ENCODE measurements at places on chromosomes 7 and 10. TPM values are rescaled to one million over a fixed set of nuclear protein-coding genes. Genes with fewer than 3 reads are reported as not detected.
A peak's percentile ranks its signal among the peaks of the same experiment; 100 is the strongest.

Gene ZNF853
- total RNA-seq, result 25.2 TPM

Gene NOS3
- total RNA-seq, result 14.5 TPM

Gene NPC1L1
- total RNA-seq, result not detected

Gene BAIAP2L1
- 1.1 TPM for total RNA-seq

Gene CELF2
- 63.2 TPM for total RNA-seq

Gene HTR5A
- total RNA-seq, result not detected

Gene SOSTDC1
- 2.1 TPM for total RNA-seq

Gene PCLO
- total RNA-seq, result 6.3 TPM

DNA sequence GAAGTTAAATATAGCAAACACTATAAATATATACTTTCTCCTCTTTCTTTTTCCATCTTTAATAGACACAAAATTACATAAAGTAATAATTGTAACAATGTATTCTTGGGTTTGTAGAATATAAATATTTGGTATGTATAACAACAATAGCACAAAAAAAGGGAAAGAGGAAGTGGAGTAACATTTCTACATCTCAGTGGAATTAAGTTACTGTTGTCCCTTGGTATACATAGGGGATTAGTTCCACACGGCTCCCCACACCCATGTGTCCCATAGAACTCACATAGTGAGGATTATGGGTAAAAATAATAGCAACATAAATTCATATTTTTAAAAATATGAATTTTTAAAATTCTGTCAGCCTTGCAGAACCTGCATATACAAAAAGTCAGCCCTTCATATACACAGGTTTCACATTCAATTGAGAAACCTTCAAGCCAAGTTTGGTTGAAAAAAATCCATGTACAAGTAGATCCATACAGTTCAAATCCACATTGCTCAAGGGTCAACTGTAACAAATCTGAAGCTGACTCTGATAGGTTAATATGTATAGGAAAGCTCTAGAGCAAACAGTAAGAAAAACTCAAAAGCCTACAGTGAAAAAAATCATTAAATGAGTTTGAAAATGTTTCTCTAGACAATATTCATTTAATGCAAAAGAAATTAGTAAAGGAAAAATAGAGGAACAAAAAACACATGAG, 92.4 kb downstream of the HYCC1 start:
- DNase-seq, result no peak

DNA sequence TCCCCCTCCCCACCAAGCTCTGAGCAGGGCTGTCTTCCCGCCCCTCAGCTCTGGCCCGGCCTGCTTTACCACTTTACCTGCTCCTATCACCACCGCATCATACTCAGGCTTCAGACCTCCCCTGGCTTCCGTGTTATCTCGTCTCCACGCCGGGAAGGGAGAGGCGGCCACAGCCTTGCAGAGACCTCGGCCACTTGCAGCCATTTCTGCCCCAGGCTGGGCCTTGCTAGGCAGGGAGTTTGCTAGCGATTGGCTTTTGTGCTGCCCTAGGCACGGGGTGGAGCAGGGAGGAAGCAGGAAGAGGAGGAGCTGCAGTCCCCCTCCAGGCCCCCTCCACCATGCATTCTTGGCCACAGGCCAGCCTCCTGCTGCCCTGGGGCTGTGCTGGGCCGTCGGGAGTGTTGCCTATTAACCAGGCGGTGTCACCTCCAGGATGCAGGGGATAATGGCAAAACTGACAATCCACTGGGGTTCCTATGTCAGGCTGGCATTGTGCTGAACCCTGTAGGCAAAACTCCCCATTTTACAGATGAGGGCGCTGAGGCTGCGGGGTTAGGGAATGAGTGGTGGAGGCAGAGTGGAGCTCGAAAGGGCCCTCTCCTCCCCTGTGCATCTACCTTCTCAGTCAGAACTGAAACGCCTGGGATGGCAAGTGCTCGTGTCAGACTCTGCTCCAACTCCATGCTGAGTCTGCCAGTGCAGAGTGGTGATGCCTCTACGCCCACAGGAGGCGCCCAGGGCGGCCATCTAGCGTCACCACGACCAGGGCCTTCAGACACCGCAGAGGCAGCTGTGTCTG, at the start of gene PYROXD2:
TSS of gene PYROXD2 (minus strand) at position 251 of the 799 bp plus-strand sequence. CDS start at position 204, 47 bp downstream.
- DNase-seq, result peak; percentile 89

DNA sequence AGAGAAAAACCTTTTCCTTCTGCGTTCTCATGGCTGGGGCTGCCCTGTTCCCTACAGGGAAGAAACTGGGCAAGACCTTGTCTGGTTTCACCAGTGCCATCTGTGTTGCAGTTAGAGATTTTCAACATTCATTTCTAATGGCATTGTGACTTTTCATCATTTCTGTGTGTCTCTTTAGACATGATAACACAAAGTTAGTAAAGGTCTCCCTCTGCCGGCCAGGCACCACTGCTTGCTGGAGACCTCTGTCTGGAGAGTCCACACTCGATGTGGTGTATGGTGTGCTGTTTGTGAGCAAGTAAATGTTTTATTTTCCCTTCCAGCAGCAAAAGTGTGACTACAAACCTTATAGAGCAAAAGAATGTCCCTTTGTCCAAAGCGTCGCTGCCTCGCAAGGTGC, 213.5 kb downstream of the PAXIP1 start:
- no peak for DNase-seq

DNA sequence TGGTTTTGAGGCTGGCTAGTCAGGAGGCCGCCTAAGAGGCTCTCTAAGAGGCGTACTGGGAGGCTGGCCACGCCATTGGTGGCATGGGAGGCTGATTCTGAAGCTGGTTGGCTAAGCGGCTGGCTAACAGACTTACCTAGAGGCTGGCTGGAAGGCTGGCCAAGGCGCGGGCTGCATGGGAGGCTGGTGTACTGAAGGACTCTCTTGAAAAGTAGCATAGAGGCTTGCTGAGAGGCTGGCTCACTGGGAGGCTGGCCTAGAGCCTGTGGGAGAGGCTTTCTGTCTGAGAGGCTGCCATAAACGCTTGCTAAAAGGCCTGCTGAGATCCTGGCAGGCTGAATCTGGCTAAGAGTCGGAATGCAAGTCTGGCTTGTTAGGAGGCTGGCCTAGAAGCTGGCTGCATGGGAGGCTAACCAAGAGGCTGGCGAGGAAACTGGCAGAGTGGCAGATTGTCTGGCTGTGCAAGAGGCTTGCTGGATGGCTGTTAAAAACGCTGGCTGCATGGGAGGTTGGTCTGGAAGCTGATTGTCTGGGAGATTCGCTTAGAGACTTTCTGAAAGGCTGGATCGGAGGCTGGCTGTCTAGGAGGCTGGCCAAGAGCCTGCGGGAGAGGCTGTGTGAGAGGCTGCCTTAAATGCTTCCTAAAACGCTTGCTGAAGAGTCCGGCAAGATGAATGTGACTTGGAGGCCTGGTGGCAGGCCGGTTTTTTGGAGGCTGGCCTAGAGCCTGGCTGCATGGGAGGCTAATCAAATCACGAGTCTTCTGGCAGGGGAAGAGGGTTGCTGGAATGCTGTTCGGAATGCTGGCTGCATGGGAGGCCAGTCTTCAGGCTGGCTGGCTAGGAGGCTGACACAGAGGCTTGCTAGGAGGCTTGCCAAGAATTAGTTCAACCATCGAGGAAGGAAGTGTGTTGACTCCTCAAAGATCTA, 134.2 kb downstream of the OR13A1 start:
- DNase-seq, result no peak

- no peak for DNase-seq
Measured at GRCh38 chr10:133544506-133544905, 17.3 kb downstream of the CYP2E1 start.

DNA sequence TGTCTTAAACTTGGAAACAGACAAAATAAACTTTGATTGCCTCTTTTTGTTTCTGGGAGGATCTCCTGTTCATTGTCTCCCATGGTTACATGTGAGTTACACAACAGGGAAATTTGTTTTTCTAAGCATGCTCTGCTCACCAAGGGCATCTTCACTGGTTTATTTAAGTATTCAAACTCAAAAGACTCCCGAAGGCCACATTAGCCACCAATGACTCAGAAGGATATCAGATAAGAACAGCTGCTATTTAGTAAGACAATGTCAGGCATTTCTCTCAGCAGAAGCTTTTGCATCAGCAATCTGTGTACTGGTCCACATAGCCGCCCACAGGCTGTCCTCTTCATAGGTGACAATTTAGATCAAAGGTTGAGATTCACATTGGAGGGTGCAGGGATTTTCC, 19.3 kb downstream of the OR6B1 start:
- DNase-seq, result no peak

GRCh38 chr10:79401015-79401921, 44.2 kb downstream of the ZCCHC24 start:
- no peak for DNase-seq

GRCh38 chr10:7045891-7046599, 364.8 kb downstream of the SFMBT2 start:
- DNase-seq, result no peak

GRCh38 chr7:33886149-33886623, 19.2 kb upstream of the BMPER start:
- DNase-seq, result no peak

DNA sequence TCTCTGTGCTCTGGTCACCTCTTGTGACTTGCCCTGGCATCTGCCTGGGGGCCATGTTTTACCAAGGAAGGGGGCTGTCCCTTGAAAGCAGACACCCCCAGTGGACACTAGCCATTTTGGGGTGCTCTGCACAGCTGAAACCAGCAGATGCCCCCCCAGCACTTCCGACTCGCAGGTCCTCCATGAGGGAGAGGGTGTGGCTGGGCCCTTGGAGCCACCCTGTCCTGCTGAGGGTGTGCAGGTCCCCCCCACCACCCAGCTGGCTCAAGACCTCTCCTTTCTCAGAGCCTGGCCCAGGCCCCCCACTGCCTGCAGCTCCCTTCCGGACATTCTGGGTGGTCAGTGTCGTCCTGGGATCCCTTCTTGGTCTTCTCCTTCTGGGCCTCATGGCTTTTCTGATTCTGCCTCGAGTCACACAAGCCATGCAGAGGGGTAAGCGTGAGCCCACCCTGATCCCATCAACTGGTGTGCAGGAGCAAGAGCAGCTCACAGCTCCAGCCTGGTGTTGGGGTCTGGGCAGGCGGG, 12.3 kb downstream of the SCART1 start:
- DNase-seq, result peak; percentile 38

- no peak for DNase-seq
Measured at GRCh38 chr10:64546073-64546472, 1024.9 kb downstream of the REEP3 start.

DNA sequence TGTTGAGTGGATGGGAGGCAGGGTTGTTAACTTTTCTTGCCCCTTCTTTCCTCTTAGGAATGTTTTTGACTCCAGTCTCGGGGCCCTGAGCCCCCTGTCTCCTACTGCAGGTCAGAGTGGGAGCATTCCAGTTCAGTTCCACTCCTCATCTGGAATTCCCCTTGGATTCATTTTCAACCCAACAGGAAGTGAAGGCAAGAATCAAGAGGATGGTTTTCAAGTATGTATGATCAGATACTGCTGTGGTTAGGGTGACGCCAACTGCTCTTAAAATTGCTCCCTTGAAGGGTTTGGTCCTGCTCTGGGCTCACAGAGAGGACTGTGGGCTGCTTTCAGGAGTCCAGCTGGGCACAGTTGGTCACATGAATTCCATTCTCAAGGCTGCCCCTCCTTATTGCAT, 22.0 kb downstream of the VWA2 start:
- no peak for DNase-seq

GRCh38 chr7:80318081-80318480, 183.4 kb downstream of the GNAI1 start:
- DNase-seq, result no peak
